ENCODE measurements at places on chromosomes 5 and 9.

DNA sequence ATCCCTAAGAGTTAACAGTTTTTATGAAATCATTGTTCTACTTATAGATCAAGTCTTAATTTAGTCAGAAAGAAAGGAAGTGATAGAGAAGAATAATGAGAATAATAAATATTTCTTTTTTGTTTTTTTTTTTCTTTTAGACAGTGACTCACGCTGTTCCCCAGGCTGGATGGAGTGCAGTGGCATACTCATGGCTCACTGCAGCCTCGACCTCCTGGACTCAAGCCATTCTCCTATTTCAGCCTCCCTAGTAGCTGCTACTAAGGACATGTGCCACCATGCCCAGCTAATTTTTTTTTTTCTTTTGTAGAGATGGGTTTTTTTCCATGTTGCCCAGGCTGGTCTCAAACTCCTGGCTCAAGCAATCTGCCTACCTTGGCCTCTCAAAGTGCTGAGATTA is 11.0 kb downstream of the IFNA21 start:
- H3K36me3 ChIP-seq: no peaks in the 10 kb centered on the region
- no peak for DNase-seq
- H3K27me3 ChIP-seq: no peaks in the 10 kb centered on the region
- no peak overlapping the region for H3K4me3 ChIP-seq
- H3K4me1 ChIP-seq: no peaks in the 10 kb centered on the region

- DNase-seq: no peak
- no peaks in the 10 kb centered on the region for H3K36me3 ChIP-seq
- H3K27me3 ChIP-seq: no peaks in the 10 kb centered on the region
- H3K4me1 ChIP-seq: no peaks in the 10 kb centered on the region
- no peak overlapping the region for H3K4me3 ChIP-seq
Observed at GRCh38 chr5:145350513-145350912, 484.6 kb downstream of the PRELID2 start.

- no peaks in the 10 kb centered on the region for H3K36me3 ChIP-seq
- H3K27ac ChIP-seq: no peak overlapping the region
- DNase-seq: no peak
- H3K4me3 ChIP-seq: no peak overlapping the region
Observed at GRCh38 chr5:60829490-60830266, 14.4 kb downstream of the ELOVL7 start.

DNA sequence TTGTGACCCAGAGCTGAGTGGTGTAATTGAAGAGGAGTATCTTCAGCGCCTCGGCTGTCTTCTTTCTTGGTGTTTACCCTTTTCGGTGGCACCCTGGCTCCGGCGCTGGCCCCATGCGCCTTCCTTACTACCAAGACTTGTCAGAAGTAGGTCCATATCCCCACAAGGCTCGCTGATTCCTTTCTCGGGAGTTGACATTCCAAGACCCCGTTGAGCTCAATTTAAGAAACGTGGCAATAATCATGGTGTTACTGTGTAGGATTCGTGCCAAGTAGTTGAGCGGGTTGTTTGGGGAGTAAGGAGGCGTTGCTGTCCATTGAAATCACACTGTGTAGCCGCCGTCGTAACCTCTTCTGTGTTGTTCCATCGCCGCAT is 795 bp downstream of the NDUFAF2 start:
- no peaks in the 10 kb centered on the region for H3K27me3 ChIP-seq
- peak overlapping the region; percentile 47 for H3K27ac ChIP-seq
- peaks cover 2% of the 10 kb centered on the region for H3K4me1 ChIP-seq

GRCh38 chr9:110048976-110049698 is 158.8 kb downstream of the C9orf152 start:
- H3K4me3 ChIP-seq: peak overlapping the region; percentile 52
- no peaks in the 10 kb centered on the region for H3K4me1 ChIP-seq
- no peak for DNase-seq
- peaks cover 5% of the 10 kb centered on the region for H3K36me3 ChIP-seq
- peak overlapping the region; percentile 70 for H3K27ac ChIP-seq

Measured in liver (tissue), 10 donors.